ENCODE measurements at places on chromosomes 1 and 21. TPM values are rescaled to one million over a fixed set of nuclear protein-coding genes. Genes with fewer than 3 reads are reported as not detected.

DNA sequence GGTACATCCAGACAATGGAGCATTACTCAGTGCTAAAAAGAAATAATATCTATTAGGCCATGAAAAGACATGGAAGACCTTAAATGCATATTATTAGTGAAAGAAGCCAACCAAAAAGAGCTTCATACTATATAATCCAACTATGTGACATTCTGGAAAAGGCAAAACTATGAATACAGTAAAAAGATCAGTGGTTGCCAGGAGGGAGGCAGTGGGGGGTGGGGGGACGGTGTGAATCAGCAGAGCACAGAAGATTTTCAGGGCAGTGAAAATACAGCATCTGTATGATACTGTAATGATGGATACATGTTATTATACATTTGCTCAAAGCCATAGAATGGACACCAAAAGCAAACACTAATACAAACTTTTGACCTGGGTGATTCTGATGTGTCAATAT is 339.4 kb upstream of the SNX7 start:
- no peak for DNase-seq

DNA sequence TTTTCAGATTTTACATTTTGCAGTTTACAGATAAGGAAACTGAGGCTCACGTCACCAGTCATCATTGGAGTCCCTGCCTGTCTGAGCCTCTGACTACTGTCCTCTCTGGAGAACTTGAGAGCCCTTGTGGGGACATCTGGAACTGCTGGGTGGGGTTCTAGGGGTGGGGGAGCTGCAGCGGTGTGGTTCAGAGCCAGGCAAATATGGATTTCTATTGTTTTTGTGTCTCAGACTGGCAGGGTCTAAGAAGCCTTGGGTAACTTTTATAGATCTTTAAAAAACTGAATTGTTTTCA is 46.9 kb downstream of the IER5 start:
- no peak for DNase-seq

- DNase-seq: no peak
Measured at GRCh38 chr1:7722670-7723012, 48.5 kb upstream of the VAMP3 start.

DNA sequence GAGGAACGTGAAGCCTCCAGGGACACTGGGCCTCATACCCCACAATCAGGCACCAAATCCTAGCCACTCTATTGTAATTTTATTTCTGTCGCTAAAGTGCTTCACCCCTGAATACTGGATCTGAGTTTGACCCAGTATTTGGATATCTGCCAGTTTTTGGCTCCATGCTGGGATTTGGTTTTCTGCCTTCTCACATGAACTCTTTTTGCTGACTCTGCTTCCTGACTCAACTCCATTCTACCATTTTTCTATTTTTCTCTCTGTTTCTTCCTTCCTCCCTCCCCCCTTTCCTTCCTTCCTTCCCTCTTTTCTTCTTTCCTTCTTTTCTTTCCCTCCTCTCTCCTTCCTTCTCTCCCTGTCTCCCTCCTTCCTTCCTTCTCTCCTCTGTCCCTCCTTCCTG is 151.3 kb upstream of the GJB5 start:
- DNase-seq: no peak

DNA sequence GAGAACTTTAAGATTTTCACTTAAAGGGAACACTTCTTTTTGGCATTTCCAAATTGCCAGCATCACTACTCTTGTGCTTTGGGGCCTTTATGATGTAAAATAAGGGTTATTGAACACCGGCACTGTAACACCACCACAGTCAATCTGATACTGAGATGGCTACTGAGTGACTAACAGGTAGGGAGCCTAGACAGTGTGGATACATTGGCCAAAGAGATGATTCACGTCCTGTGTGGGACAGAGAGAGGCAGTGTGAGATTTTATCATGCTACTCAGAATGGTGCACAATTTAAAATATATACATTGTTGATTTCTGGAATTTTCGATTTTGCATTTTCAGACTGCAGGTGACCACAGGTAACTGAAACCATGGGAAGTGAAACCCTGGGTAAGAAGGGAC is 261.6 kb downstream of the SPATA17 start:
- DNase-seq: no peak

TMEM240 gene
- total RNA-seq: 16.3 TPM

DNA sequence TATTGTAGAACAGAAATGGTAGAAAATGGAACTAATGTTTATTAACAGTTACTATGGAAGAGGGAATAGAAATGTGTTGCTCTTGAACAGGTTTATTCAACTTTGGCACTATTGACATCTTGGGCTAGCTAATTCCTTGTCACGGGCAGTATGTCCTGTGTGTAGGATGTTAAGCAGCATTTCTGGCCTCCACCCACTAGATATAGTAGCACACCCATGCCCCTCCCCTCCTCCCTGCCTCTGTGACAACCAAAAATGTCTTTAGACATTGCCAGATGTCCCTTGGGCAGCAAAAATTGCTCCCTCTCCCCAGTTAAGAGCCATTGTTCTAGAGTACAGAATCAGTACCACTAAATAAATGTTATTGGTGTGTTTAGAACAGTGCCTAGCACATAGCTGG is 91.4 kb upstream of the TPTE start:
- DNase-seq: no peak

Data from frontal cortex (tissue), 4 donors.